CD4-positive, alpha-beta T cell treated with Interleukin-17A for 4 hours (primary cell): ENCODE measurements at places on chromosomes 1 and 21.

DNA sequence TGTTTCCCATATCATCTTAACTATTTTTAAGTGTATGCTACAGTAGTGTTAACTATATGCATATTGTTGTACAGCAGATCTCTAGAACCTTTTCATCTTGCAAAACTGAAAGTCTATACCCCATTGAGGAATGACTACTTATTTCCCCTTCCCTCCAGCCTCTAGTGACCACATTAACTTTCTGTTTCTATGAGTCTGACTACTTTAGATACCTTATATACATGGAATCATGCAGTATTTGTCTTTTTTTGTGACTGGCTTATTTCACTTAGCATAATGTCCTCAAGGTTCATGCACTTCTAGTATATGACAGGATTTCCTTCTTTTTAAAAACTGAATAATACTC, 96.5 kb upstream of the BTG3 start:
- no peak for DNase-seq

DNA sequence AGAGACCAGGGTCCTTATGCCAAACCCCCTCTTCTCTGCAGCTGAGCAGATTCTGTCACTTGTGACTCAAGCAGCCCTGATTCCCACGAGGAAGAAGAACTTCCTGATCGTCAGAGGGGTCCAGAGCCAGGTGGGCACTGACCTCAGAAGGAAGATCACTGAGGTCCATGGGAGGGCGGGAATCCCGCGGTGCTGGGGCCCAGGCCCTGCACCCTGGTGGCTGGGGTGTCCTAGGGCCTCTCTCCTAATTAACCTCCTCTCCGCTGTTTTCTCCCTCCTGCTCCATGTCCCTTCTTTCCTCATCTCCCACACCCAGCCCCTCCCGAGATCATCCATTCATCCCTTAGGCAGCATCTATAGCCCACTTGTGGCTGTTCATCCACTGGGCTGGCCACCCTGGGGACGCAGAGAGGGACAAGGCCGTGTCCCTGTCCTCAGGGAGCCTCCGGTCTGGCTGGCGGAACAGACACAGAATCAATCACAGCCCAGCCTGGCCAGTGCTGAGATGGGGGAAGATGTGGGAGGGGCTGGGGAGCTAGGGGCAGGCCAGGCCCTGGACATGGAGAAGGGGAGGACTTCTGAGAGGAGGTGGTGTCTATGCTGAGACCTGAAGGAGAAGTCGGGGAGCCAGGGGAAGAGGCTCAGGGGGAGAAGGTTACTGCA, 638.3 kb downstream of the MATN1 start:
- DNase-seq, result no peak

DNA sequence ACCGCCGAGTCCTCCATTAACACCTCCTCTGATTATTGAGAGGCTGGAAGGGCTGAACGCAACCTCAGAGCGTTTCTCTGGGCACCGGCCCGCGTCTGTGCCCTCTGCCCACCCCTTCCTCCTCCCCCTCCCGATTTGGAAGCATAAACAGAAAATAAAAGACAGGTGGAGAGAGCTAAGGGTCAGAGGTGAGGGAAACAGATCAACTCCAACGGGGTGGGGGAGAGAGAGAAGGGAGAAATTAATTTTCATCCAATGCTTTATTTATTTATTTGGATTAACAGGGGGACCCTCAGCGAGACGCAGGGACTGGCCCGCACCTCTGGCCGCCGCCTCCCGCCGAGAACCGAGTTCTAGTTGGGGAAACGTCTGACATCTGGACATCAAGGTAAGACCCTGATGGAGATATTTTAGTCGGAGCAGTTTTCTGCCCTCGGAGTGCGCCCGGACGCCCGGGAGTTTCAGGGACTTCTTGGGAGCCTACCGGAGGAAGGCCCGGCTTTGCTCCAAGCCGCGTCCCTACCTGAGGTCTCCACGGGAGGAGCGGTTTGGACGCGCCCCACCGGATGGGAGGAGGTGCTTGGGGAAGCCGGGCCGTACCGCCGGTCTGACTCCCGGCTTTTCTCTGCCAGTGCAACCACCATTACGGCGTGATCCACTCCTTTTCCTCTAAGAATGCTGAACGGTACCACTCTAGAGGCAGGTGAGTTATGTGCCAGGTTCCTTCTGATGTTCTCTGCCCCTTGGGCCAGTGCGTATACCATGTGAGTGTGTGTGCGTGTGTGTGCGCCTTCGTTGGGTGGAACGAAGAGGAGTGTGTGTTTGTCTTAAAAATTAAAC, 5.1 kb upstream of the LHX9 start:
- peak; percentile 14 for DNase-seq

- no peak for DNase-seq
These were observed 5.5 kb upstream of the CD244 start for GRCh38 chr1:160868141-160868540.

DNA sequence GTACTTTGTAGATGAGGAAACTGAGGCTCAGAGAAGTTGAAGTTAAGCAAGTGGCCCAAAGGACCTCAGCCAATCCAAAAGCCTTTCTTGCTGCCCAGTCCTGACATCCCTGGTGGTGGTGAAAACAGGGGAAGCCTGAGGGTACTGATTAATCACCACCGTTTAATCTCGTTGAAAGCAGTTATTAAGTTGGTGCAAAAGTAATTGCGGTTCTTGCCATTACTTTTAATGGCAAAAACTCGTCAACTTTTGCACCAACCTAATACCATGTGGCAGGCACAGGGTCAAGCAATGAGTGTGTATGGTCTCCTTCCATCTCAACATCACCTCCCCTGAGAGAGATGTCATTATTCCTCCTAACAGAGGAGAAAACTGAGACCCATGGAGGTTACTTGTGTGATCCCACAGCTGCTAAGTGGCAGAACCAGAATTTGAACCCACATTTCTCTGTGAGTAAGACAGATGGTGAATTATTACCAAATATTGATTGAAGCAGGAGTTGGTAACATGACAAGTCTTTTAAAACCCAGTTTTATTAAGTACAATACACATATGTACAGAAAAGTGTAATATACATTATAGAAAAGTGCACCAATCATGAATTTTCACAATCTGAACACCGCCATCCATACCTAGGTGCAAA, 39.4 kb upstream of the GRHL3 start:
- DNase-seq, result no peak

DNA sequence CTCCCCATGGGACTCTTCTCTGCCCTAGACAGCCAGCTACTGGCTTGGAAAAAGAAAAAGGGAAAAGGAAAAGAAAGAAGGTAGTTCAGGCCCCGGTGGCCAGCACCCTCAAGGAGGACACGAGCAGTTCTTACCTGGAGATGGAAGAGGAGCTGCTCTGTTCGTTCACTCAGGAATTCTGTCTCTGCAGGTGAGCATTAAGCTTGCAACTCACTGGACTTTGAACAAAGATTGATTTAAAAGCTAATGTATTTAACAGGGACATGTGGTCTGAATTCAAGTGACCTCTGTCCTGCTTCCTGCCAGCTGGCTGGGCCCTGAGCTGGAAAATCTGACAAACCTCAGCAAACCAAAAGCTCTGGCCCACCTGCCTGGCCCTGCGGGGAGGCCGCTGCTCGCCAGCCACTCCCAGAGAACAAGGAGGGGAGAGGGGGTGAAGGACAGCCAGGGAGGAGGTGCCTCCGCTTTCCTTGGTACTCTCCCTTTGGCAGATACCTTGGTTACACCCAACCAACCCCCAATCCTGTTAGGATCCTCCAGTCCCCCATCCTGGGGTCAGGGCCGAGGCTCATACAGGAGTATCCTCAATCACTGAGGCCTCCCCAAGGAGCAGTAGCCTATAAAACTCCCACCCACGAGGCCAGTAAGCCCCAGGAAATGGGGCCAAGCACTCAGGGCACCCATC, at the start of gene PDZK1:
TSS of gene PDZK1 (minus strand) at position 186 of the 685 bp plus-strand sequence. CDS start 19,347 bp downstream, outside the sequence.
- DNase-seq, result no peak

GRCh38 chr1:13992489-13993285, 292.7 kb downstream of the PRDM2 start:
- no peak for DNase-seq

DNA sequence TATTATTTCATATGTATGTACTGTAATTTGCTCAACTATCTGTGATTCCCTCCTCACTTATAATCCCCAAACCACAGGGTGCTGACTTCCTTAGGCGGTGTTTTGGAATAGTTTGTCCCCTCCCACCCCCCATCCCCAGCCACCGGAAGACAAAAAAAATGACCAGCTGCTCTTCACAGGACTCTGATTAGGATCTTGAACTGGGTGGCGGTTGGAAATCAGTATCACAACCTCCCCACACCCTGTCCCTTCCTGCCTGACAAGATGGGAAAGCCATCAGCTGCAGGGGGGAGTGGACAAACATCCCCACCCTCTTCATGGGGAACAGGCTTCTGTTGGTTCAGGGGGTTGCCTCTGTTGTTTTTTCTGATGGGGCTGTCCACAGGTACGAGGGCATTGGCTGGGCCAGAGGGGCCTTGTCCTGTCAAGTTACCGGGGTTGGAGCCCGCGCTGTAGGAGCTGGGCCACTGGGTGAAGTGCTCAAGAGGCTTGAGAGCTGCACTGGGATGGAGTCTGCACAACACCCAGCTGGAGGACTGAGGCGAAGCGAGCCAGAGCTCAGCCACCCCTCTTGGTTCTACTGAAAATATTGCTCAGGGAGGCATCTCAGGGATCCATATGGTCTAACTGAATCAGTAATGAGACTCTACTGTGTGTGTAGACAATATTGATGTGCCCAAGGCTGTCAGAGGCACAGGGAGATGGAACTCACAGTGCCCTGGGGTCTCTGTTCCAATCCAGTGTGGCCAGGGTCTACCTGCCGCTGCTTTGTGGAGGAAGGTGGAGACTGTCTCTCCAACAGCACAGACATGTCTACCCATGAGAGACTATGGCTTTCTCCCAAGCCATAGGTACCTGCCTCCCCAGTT, 28.2 kb downstream of the NAV1 start:
- DNase-seq, result no peak

DNA sequence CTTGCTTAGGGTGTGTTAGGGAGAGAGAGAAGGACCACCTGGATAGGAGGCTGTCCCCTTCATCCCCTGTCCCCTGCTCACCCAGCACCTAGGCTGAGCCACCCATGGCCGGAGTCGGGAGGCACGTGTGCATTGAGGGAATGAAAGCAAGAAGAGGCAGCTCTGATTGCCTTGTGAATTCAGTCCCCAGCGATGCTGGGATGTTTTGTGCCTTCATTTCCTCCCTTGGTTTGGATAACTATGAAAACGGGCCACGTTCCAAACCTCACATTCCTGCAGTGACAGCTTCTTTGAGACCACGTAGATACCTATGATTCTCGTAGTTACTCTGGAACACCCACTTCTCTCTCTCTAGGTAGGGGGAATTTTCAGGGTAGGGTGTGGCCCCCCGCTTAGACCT, 67.1 kb downstream of the MAN1C1 start:
- DNase-seq, result no peak

DNA sequence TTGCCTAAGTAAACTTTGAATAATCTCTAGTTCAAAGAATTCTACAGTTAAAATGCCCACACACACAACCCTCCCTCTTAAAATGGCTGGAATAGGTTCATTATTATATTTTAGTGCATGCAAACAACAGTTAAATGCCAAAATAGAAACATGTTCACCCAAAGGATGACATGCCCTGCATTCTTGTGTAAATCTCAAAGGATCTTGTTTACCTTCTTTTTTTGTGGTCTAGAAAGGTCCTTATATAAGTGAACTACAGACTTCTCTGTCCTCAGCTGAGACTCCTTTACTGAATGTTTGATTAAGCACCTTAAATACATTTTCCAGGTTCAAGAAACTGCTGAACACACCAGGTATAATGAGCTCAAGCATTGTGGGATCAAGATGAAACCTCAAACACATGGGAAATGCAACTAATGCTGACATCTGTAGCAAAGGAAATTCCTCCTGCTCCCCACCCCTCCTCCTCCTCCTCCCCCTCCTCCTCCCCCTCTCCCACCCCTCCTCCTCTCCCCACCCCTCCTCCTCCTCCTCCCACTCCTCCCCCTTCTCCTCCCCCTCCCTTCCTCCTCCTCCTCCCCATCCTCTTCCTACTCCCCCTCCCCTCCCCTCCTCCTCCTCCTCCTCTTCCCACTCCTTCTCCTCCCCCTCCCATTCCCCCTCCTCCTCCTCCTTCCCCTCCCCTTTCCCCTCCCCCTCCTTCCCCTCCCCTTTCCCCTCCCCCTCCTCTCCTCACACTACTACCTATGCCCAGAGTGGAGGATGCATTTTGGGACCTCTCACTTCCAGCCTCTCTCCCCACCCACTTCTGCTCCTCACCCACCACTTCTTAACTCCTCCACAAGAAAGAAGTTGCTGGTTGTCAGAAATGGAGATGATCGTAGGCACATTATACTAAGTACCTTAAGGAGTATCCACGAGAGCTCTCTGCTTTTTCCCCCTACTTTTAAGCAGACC, 233.9 kb downstream of the MRPL39 start:
- no peak for DNase-seq
